SIG-M5 (cell line): ENCODE measurements at places on chromosomes 1 and 21.

DNA sequence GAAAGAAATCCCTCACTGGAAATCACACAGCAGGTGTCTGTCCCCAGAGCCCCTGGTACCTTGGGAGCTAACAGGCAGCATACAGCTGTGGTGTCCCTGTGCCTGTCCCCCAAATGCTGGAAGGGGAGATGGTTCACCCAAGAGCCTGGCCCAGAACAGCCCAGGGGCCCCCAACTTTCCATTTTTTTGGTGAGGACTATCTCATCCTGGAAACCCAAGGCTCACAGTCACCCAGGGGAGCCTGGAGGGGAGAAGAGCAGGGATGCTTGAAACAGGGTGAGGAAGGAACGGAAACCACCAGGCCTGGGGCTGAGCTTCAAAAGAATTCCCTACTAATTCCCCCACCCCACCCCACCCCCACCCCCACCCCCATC, 3.6 kb downstream of the SDC3 start:
- no peak for DNase-seq

DNA sequence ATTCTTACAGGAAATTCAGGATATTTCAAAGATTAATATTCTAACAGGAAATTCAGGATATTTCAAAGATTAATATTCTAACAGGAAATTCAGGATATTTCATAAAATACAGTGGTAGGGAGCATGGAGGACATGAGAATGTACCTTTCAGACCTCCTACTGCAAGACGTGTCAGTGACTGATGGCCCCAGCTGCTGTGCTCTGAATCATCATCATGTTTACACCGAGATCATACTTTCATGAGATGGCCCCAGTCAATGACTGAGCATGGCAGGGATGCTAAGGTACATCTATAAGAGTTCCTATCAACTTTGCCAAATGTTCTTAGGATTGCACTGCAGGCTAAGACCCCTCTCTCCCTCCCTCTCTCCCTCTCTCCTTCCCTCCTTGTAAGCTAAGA, 69.0 kb downstream of the HFM1 start:
- DNase-seq = no peak

- DNase-seq = no peak
Observed at GRCh38 chr21:26806801-26807295, 38.4 kb downstream of the ADAMTS1 start.

GRCh38 chr21:46557469-46557868, 47.4 kb downstream of the S100B start:
- DNase-seq = no peak

DNA sequence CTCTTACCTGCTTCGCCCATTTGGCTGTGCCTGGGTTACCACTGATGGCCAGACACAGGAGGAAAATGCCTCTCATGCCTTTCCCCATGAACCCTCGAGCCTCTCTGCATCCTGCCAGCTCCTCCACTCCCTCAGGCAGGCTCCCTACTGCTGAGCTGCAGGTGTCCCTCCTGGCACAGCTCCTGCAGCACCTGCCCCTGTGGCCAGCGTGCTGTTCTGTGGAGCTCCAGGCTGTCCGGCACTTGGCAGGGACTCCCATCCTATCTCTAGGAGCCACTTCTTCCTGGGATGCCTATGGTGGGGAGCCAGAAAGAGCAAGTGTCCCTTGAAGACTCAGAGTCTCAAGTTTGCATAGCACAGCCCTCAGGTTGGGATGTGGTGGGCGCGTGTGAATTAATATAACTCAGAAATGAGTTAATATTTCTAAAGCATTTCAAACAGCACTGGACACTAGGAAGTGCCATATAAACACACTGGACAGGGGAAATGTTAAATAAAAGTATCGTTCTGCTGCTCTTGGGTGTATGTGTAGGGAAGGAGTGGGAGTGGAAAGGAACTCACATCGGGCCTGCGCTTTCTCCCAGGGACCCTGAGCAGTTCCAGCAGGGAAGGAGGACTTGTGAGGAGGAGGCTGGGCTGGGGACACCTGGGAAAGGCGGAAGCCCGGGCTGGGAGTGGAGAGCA, 2.7 kb downstream of the LRRC71 start:
- no peak for DNase-seq

DNA sequence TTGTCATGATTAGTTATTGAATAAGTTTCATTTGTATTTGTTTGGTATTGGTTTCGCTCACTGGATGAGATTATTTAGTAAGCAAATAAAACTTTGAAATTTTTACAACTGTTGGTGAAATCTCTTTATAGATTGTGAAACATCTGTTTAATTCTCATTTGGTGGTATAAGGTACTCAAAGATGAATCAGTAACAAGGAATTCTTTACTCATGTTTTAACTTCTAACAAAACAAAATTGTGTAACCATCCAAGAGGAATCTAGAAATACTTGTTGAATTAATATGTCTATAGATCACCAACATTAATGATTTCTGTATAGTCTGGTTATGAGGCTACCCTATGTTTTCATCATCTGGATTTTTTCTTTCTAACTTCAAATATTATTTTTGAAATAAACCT, 62.8 kb upstream of the USP25 start:
- no peak for DNase-seq

- peak; percentile 86 for DNase-seq
Observed at GRCh38 chr1:150881331-150882070, 5.1 kb upstream of the ARNT start.

DNA sequence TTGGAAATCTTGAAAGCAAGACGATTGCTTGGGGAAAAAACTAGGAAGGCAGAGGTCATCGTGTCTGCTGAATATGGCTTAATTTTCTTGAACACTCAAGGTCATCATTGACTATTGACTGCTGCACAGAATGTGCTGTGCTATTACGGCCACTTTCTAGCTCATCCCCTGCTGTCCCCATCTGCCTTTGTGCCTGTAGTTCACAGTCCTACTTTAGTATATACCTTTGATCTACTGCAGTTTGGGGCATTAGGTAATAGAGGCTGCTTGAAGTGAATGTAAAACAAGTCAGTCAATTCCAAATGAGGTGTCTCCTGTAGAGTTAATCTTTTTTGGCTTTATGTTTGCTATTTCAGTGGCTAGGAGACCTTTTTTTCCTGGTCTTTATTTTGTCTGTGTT, 8.3 kb downstream of the RAB4A start:
- no peak for DNase-seq

DNA sequence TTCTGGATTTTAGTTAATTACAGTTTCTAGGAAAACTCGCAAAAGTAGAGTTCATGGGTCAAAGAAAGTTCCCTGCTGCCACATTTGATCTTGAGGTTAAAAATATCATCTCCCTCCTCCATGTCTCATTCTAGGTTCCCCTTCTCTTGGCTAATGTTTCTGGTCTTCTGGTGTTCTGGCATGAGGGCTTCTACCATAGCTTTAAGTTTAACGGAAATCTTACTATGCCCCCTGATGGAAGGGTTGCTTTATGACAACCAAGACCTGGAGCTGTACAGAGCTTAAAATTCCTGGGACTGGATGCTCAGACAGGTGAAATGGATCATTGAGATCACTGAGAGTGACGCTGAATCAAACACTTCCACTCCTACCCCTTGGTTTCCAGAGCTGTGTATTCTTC, 1881.7 kb downstream of the MRPL39 start:
- no peak for DNase-seq

DNA sequence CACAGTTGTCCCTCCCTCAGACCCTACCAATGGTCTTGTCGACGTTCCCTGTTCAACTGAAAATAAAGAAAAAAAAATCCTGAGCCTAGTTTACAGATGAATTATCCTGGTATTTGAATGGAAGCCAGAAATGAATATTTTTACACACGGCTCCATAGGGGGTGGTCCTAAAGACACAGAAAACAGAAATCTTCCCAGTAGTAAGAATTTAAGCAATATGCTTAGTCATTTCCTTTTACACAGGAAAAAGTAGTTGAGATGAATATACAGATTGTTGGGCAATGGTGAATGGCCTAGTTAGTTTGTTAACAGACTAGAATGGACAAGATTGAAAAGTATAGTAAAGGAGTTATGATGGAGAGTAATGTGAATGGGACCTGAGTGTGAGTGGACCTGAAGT, 67.4 kb downstream of the RGS18 start:
- DNase-seq = no peak

GRCh38 chr1:199218533-199218932, 579.7 kb downstream of the PTPRC start:
- DNase-seq = no peak

GRCh38 chr1:55196433-55197035, 18.6 kb downstream of the USP24 start:
- no peak for DNase-seq

- no peak for DNase-seq
Observed at GRCh38 chr1:9539829-9540550, 725 bp downstream of the SLC25A33 start.

GRCh38 chr1:21541835-21542234, 32.6 kb downstream of the ALPL start:
- DNase-seq = no peak

GRCh38 chr1:229582011-229582694, 23.6 kb upstream of the ABCB10 start:
- no peak for DNase-seq

DNA sequence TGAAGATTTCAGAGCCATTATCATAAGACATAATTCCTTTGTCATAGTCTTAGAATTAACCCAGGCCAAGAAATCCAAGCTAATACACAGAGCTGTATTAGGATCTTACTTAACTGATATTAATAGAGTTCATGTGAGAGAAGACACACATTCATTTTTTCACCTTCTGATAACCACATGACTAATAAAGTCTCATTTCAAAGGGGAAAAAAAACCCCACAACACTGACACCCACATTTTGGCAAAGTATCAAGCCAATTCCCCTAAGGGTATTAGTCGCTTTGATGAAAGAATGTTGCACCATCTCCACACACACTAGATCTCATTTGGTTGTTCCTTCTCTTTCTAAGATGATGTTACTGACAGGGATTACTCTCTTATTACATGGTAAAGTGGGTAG, 344.4 kb upstream of the ESRRG start:
- DNase-seq = no peak

DNA sequence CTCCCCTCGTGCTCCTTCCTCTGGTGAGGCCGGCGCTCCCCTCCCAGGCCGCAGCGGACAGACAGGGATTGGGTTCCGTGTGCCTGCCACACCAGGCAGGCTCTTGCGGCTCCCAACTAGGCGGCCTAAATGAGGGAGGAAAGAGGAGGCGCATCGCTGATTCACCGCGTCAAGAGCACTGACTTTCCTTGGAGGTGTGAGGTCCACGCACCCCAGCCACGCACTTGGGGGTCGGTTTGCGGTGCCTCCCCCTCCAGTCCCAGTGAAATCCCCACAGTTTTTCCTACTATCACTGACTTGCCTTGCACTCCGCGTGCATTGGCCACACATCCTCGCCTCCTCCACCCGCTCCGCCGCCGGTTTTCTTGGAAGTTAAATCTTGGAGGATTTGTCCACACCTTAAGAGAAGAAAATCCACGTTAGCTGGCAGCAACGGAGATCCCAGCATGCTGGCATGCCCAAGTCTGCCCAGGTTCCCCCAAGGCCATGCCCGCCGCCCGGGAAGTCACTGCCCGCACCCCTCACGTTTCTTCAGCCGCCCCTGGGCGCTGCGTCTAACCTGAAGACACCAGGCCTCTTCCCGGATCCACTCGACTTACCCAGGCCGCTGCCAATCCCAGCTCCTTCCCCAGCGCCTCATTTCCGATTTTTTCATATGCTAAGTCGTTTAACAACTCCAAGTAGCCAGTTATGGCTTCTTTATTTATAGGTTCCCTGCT, 1.1 kb upstream of the FOXD3 start:
- no peak for DNase-seq

GRCh38 chr1:199041173-199041914, 402.5 kb downstream of the PTPRC start:
- peak; percentile 98 for DNase-seq

- no peak for DNase-seq
Observed at GRCh38 chr21:44816761-44817505, 929 bp downstream of the SUMO3 start.

- DNase-seq = no peak
Observed at GRCh38 chr1:214638459-214638807, 35.4 kb downstream of the CENPF start.

DNA sequence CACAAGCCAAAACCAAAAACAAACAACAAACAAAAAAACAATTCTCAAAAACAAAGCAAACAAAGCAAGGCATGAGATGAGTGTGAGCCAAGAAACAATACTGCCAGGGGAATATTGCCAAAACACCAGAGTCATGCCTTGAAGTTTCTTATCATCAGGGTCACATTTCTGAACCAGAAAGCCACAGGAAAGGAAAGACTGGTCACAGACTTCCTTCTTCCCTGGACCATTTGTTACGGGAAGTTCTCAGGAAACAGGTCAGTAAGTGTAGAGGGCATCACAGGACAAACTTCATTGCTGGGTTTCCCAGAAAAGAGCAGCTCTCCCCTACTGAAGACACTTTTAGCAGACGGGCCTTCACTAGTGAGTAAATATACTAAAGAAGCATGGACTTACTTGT, 191.2 kb downstream of the GABPA start:
- DNase-seq = no peak

DNA sequence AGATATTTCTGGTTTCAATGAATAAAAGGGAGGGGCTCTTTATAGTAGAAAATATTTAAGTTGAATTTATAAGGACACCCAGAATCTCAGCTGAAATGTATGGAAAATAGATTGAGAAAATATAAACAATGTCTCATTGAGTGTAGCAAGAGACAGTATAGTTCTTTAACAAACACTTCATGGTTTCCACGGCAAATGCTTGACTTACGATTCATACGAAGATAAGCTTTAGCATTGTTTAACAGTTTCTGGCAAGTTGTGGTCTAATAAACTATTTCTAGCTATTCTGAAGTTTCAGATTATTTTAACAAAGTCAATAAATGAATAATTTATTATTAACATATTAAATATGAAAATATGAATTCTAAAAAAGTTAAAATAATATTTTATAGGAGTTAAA, 1419.4 kb downstream of the KCNT2 start:
- no peak for DNase-seq

- DNase-seq = no peak
Observed at GRCh38 chr1:89942825-89943658, 51.9 kb upstream of the ZNF326 start.

- no peak for DNase-seq
Observed at GRCh38 chr1:155062702-155063411, 683 bp upstream of the EFNA4 start.

- DNase-seq = no peak
Observed at GRCh38 chr1:246639732-246640131, 73.5 kb downstream of the CNST start.

DNA sequence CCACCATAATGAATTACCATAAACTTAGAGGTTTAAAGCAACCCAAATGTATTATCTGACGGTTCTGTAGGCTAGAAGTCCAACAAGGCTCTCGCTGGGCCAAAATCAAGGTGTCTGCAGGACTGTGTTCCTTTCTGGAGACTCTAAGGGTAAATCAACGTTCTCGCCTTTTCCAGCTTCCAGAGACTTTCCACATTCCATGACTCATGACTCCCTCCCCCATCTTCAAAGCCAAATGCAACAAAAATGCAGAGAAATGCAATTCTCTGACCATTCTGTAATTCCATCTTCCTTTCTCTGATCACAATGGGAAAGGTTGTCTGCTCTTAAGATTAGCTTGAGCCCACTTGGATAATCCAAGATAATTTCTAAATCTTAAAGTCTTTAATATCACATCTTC, 287.1 kb downstream of the LTN1 start:
- DNase-seq = no peak

DNA sequence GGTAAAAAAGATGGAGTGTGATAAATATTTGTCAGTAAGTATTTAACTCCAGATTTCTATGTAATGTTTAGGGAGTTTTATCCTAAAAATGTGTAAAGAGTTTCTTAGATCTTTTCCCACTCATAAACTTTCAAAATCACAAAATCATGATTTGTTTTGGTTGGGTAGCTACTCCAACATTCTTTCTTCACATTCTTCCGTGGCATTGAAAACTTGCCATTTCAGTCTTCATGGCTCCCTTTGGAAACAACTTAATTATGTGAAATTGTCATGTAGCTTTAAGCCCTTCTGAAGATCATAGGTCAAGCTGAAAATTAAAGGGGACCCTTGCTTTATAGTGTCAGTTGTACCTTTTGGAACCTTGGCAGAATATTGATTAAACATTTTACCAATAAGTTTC, 73.2 kb downstream of the ADGRL2 start:
- DNase-seq = no peak
